ENCODE measurements at places on chromosomes 4 and X.

- peaks cover 21% of the 10 kb centered on the region for H3K4me1 ChIP-seq
- no peak overlapping the region for H3K4me3 ChIP-seq
- no peaks in the 10 kb centered on the region for H3K27me3 ChIP-seq
- DNase-seq = no peak
- no peaks in the 10 kb centered on the region for H3K36me3 ChIP-seq
- H3K27ac ChIP-seq = no peak overlapping the region
Measured at GRCh38 chrX:68934922-68935321, 106.1 kb downstream of the EFNB1 start.

DNA sequence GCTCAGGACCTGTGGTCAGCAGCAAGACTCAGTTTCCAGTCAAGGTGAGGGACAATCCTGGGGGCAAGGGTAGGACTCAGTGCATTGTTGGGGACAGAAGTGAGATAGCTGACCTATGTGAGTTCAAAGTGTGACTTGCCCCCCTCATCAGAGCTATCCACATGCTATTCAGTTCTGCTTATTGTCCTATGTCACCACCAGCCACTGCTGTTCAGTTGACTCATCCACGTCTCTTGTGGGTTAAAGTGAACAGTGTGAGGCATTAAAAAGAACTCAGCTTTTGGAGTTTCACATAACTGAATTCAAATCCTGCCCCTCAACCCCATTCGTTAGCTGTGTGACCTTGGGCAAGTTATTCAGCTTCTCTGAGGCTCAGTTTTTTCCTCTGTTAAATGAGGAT lies 4.4 kb upstream of the APLN start:
- H3K4me1 ChIP-seq = no peaks in the 10 kb centered on the region
- no peak overlapping the region for H3K4me3 ChIP-seq
- no peak overlapping the region for H3K27ac ChIP-seq
- no peaks in the 10 kb centered on the region for H3K36me3 ChIP-seq
- H3K27me3 ChIP-seq = no peaks in the 10 kb centered on the region
- DNase-seq = peak; percentile 25

DNA sequence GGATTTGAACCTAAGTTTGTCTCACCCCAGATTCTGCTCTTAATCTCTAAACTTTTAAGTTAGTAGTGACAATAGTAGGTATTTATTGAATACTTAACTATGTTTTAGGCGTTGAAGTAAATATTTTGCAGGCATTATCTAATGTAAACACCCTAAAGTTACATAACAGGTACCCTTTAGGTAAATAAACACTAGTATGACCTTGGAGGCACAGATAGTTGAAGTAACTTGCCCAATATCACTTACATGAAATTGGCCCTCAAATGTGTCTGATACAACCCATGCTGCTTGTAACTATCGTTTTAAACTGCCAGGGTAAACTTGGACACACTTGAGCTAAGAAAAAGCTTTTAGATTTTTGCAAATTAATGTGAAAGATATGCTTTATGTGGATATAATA lies 3.0 kb downstream of the HPRT1 start:
- 0 out of 2 replicates have a peak, but pooled peaks cover 2% of the 10 kb centered on the region for H3K4me1 ChIP-seq
- H3K36me3 ChIP-seq = no peaks in the 10 kb centered on the region
- no peaks in the 10 kb centered on the region for H3K27me3 ChIP-seq
- no peak overlapping the region for H3K27ac ChIP-seq
- no peak overlapping the region for H3K4me3 ChIP-seq

- peaks cover 19% of the 10 kb centered on the region for H3K4me1 ChIP-seq
- H3K36me3 ChIP-seq = no peaks in the 10 kb centered on the region
- H3K4me3 ChIP-seq = no peak overlapping the region
- DNase-seq = peak; percentile 47
- H3K27ac ChIP-seq = no peak overlapping the region
- H3K27me3 ChIP-seq = no peaks in the 10 kb centered on the region
Measured at GRCh38 chr4:169315530-169316343, 45.0 kb upstream of the SH3RF1 start.

DNA sequence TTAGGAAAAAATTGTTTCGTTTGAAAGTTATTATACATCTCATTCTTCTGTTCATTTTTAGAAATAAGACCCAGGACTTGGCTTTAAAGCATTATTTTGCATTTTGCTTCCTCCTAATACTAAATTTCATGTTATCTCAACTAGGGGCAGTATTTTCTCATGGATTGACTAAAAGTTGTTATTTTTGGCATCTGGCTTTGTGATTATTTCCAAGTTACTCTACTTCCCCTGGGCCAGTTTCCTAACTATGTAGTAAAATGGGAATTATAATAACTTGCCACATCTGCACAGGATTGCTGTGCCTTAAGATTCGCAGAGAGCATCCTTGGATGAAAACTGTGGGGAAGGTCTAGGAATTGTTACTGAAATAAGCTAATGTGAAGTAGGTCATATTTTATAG lies 3.0 kb downstream of the RBPJ start:
- no peaks in the 10 kb centered on the region for H3K27me3 ChIP-seq
- H3K36me3 ChIP-seq = no peaks in the 10 kb centered on the region
- 0 out of 2 replicates have a peak overlapping the region, but pooled peaks have one; percentile 6 for H3K27ac ChIP-seq
- peak overlapping the region; percentile 94 for H3K4me3 ChIP-seq
- DNase-seq = peak; percentile 72

DNA sequence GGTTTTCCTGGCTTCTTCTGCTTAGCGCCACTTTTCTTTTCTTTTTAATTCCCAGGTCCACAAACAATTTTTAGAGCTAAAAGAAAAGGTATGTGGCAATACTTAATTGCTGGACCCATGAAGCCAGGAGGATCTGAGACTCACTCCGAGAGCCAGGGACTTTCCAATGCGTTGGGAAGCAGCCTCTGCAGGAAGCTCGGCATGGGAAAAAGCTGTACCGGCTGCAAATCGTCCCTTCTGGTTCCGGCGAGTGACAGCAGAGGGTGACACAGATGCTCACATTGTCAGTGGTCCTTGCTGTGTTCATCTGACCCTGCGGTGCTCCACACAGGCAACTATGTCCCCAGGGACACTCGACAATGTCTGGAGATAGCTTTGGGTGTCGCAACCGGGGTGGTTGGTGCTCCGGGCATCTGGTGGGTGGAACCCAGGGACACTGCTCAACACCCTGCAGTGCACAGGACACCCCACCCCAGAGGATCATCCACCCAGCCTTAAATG lies 164.0 kb downstream of the PRKX start:
- H3K27me3 ChIP-seq = no peaks in the 10 kb centered on the region
- H3K27ac ChIP-seq = peak overlapping the region; percentile 78
- peak overlapping the region; percentile 72 for H3K4me3 ChIP-seq
- DNase-seq = peak; percentile 77

GRCh38 chrX:133859860-133860259 lies 125.5 kb downstream of the GPC3 start:
- peak; percentile 39 for DNase-seq
- H3K36me3 ChIP-seq = no peaks in the 10 kb centered on the region
- H3K4me3 ChIP-seq = no peak overlapping the region
- no peak overlapping the region for H3K27ac ChIP-seq

DNA sequence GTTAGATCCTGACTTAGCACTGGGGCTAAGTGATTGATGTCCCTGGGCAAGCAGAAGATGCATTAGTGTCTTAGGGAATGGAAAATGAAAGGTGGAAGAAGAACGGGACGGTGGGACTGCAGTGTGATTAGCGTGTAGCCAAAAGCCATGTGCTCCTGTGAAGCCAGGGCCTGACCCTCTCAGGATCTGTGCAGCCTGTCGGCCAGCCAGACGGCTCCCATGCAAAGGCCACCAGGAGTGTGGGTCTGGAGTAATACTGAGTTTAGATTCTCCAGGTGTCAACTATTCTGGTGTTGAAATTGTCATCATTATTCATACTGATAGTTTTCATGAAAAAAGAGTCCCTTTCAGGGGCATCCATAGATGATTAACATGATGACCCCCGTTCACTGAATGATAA lies 32.0 kb downstream of the REELD1 start:
- no peak for DNase-seq
- H3K4me1 ChIP-seq = peaks cover 34% of the 10 kb centered on the region
- no peak overlapping the region for H3K27ac ChIP-seq
- no peak overlapping the region for H3K4me3 ChIP-seq
- no peaks in the 10 kb centered on the region for H3K36me3 ChIP-seq
- no peaks in the 10 kb centered on the region for H3K27me3 ChIP-seq

GRCh38 chr4:120682981-120683380 lies 239.5 kb downstream of the PRDM5 start:
- H3K4me1 ChIP-seq = peaks cover 12% of the 10 kb centered on the region
- no peaks in the 10 kb centered on the region for H3K36me3 ChIP-seq
- DNase-seq = peak; percentile 58
- H3K4me3 ChIP-seq = no peak overlapping the region
- no peaks in the 10 kb centered on the region for H3K27me3 ChIP-seq

GRCh38 chrX:24018809-24019208 lies 8.2 kb downstream of the KLHL15 start:
- DNase-seq = peak; percentile 19
- H3K27ac ChIP-seq = 0 out of 2 replicates have a peak overlapping the region, but pooled peaks have one; percentile 8
- H3K36me3 ChIP-seq = no peaks in the 10 kb centered on the region
- peaks cover 16% of the 10 kb centered on the region for H3K4me1 ChIP-seq

DNA sequence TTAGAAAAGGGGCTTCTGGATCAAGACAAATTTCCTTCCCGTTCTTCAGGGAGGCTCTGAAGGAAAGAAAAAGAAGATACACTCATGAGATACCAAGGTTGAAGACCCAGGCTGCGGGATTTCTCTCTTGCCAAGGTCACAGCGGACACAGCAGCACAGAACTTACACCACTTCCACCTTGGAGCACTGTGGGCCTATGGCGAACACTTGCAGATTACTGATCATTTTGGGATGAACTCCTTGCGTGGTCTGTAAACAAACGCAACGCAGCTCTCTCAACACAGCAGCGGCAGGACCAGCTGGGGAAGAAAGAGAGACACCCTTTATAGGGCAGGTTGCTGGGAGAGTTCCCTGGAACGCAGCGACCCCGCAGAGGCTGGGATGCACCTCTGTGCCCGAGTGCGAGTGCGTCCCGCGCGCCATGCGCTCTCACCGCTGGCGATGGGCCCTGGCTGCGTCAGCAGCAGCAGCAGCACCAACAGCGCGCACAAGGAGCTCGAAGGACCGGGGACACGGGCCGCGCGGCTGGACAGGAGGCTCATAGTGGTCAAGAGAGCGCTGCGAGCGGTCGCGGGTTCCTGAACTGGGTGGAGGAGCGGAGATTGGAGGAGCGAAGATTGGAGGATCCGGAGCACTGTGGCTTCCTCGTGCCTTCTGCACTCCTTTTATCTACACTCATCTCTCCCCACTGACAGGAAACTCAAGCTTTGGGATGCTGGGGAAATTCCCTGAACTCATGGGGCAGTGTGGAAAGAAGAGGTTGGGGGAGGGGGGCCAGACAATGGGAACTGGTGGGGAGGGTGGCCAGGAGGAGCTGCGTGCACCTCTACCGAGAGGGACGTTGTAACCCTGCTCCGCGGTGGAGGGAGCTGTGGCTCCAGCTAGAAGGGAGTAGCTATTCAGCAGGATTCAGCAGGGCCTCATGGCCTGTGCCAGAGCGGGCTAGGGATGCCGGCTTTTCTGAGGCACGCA lies at the start of gene CXCL5:
CXCL5 (minus strand) TSS at position 638 of the 972 bp plus-strand sequence; CDS start at position 542, 96 bp downstream.
- H3K27ac ChIP-seq = no peak within 1 kb of the TSS
- H3K4me3 ChIP-seq = peak within 1 kb of the TSS; percentile 66
- peak; percentile 63 for DNase-seq
- 0 out of 2 replicates have a peak, but pooled peaks cover 4% of the 10 kb centered on the region for H3K27me3 ChIP-seq

- H3K4me1 ChIP-seq = peaks cover 6% of the 10 kb centered on the region
- no peak overlapping the region for H3K4me3 ChIP-seq
- no peaks in the 10 kb centered on the region for H3K27me3 ChIP-seq
- H3K36me3 ChIP-seq = no peaks in the 10 kb centered on the region
Measured at GRCh38 chr4:26802790-26803189, 57.9 kb upstream of the STIM2 start.

GRCh38 chr4:81471588-81472280 lies at the start of gene RASGEF1B:
RASGEF1B (minus strand) TSS chr4:81471907; CDS start chr4:81459508, 12,399 bp downstream.
- H3K4me1 ChIP-seq = peaks cover 9% of the 10 kb centered on the region
- DNase-seq = peak; percentile 87
- H3K27ac ChIP-seq = no peak within 1 kb of the TSS
- peaks cover 37% of the 10 kb centered on the region for H3K27me3 ChIP-seq
- peak within 1 kb of the TSS; percentile 78 for H3K4me3 ChIP-seq

- peaks cover 11% of the 10 kb centered on the region for H3K4me1 ChIP-seq
- no peak for DNase-seq
- no peaks in the 10 kb centered on the region for H3K27me3 ChIP-seq
- no peaks in the 10 kb centered on the region for H3K36me3 ChIP-seq
Measured at GRCh38 chr4:80075995-80076675, 3.1 kb upstream of the ANTXR2 start.

GRCh38 chrX:100648458-100649417 lies 4.7 kb downstream of the SRPX2 start:
- H3K36me3 ChIP-seq = no peaks in the 10 kb centered on the region
- peak overlapping the region; percentile 100 for H3K27ac ChIP-seq
- DNase-seq = peak; percentile 79
- H3K27me3 ChIP-seq = no peaks in the 10 kb centered on the region

DNA sequence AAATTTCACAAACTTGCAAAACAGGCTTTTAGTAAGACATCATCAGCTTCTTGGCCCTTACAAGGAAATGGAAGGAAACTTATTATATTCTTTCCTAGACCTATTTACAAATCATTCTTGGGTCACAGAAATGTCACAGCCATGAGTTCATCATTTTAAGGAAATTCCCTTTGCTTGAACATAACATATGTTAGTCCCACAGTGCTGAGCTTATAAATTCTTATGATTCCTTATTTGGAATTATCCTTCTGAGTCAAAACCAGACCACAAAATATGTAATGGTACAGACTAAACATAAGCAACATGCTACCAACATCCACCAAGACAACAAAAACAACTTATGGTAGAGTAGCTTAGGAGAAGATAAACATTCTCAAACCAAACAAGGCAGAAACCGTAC lies 236.9 kb upstream of the CTSO start:
- no peak overlapping the region for H3K27ac ChIP-seq
- peaks cover 10% of the 10 kb centered on the region for H3K4me1 ChIP-seq
- no peaks in the 10 kb centered on the region for H3K36me3 ChIP-seq

- peak; percentile 62 for DNase-seq
- H3K4me1 ChIP-seq = peaks cover 75% of the 10 kb centered on the region
- no peaks in the 10 kb centered on the region for H3K27me3 ChIP-seq
- peaks cover 31% of the 10 kb centered on the region for H3K36me3 ChIP-seq
Measured at GRCh38 chr4:76957004-76957738, 7.6 kb downstream of the SEPTIN11 start.

DNA sequence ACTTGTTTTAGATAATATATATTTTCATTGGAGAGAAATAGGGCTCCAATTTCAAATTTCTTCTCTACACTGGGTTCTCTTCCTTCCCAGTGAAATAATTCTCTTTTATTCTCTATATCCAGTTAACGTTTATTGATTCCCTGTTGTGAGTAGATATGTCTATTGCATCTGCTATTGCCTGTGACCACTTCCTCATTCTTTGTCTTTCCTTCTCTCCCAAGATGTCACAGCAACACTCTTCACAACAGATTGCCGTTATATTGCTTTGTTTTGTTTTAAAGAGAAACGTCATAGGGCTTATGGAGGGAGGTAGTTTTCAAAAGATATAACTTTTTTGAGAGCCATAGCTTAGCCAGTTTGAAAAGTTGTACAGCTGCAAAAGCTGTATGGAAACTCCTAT lies 343.8 kb downstream of the ARHGAP24 start:
- no peak overlapping the region for H3K27ac ChIP-seq
- H3K4me1 ChIP-seq = peaks cover 12% of the 10 kb centered on the region
- no peaks in the 10 kb centered on the region for H3K27me3 ChIP-seq
- no peak for DNase-seq
- H3K4me3 ChIP-seq = no peak overlapping the region
- peaks cover 5% of the 10 kb centered on the region for H3K36me3 ChIP-seq

GRCh38 chr4:54189140-54189539 lies 40.0 kb upstream of the PDGFRA start:
- H3K27me3 ChIP-seq = no peaks in the 10 kb centered on the region
- H3K36me3 ChIP-seq = no peaks in the 10 kb centered on the region
- peak; percentile 4 for DNase-seq
- H3K27ac ChIP-seq = no peak overlapping the region
- H3K4me3 ChIP-seq = no peak overlapping the region

- H3K36me3 ChIP-seq = no peaks in the 10 kb centered on the region
- no peak overlapping the region for H3K27ac ChIP-seq
- H3K4me3 ChIP-seq = peak overlapping the region; percentile 84
- H3K27me3 ChIP-seq = no peaks in the 10 kb centered on the region
- peaks cover 51% of the 10 kb centered on the region for H3K4me1 ChIP-seq
Measured at GRCh38 chr4:78779280-78779679, 3.1 kb downstream of the BMP2K start.

Measured in GM23248 (cell line).